ENCODE measurements at places on chromosomes 2 and 18.

DNA sequence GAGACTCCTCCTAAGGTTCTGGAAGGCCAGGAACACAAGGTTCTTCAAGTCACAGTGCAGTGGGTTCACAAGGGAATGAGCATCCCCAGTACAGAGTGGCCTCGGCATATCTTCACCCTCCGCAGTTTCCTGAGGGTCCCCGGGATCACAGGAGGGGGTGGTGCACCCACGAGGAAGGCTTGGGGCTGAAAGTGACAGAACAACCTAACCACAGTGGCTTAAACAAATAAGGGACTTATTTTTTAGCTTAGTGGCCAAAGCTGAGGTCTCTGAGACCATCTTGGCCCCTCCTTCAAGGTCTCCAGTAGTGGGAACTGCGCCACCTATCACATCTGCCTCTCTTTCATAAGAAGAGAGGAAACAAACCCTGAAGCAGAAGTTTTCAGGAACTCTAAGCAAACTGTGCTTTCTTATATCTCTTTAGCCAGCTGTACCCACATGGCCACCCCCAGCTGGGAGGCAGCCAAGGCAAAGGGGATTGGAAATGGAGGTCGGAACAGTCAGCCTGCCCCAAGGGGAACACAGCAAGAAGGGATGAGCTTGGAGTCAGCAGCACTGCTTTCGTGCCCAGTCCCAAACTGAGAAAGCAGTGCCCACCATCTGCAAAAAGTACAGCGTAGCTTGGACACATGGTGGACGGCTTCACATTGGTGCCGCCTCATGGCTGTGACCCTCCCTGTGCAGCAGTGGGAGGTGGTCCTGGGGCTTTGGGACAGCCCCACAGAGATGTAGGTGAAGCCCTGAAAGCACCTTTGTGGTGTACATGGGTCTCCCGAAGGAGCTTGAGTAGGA is 260.0 kb upstream of the ID2 start:
- no peak for DNase-seq

DNA sequence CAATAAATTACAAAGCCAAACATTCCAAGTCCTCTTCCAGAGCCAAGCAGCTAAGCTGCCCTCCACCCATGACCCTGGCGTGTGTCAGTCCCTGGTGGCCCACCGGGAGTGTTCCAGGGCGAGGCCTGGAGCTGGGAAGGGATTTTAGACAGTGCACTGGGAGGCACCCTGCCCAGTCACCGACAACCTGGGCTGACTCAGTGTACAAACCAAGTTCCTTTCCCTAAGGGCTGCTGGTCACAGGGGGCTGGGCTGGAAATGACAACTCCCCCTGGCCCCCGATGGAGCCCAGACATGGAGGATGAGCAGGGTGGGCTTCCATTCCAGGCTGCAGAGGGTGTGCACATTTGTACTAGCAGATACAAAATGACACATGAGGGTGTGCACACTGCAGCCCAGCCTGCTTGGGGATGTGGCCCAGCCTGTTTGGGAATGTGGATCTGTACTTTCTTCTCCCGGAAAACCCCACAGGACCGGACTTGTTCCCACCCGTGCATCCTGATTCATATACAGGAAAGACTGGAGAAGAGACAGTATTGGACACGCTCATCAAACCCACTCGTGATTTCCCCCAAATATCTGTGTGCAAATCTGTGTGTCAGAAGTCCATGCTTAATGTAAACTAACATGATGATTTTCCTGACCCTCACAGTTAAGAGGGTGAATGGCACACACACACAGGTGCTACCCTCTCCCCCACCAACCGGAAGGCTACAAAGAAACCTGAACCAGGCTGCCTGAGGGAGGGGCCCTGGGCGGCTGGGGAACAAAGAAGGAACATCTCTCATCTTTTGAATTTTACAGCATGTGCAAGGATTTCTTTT is 58.9 kb downstream of the NDUFA10 start:
- DNase-seq, result no peak

GRCh38 chr2:112618383-112618782 is 27.4 kb upstream of the SLC20A1 start:
- DNase-seq, result no peak

DNA sequence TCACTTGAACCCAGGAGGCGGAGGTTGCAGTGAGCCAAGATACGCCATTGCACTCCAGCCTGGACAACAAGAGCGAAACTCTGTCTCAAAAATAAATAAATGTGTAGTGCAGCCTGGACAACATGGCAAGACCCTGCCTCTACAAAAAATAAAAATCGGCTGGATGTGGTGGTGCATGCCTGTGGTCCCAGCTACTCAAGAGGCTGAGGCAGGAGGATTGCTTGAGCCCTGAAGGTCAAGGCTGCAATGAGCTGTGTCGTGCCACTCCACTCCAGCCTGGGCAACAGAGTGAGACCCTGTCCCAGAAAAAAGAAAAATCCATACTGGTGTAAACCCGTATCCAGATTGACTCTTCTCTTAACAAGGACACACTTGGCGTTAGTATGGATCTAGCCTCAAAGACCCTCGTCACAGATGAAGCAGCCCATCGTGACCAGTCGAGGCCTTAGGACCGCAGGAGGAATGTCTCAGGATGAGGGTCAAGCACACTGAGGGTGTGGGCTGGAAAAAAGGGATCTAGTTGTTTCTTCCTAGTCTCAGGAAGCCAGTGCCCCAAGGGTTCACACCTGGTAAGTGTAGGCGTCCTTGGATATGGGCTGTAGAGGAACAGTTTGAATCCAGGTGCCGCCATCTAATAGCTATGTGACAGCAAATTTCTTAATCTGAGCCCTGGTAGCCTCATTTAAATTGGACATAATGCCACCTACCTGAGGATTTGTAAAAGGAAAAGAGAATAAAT is 4.0 kb upstream of the GPBAR1 start:
- no peak for DNase-seq

DNA sequence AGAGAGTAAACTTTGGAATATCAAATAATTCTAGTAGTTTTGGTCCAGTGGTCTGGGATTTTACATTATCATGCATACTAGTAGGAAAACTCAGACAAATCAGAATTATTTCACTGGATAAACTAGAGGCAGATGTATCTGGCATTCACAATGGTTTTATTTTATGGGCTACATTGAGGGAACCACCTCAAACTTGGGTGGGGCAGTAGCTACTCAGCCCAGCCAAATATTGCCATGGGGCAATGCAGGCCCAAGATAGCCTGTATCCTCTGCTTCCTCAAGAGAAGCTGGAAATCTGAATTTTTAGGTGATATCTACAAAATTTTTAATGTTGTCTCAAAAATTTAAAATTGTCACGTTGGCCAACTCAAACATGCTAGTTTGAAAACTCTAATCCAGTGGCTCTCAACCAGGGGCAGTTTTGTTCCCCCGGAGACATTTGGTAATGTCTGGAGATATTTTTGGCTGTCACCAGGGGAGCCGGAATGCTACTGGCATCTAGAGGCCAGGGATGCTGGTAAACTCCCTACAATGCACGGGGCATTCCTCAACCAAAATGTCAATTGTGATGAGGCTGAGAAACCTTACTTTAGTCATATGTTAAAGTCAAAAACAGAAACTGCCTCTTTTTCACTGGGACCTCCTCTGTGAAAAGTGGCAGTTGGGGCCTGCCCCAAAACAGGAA is 172.8 kb upstream of the SPRED2 start:
- no peak for DNase-seq

DNA sequence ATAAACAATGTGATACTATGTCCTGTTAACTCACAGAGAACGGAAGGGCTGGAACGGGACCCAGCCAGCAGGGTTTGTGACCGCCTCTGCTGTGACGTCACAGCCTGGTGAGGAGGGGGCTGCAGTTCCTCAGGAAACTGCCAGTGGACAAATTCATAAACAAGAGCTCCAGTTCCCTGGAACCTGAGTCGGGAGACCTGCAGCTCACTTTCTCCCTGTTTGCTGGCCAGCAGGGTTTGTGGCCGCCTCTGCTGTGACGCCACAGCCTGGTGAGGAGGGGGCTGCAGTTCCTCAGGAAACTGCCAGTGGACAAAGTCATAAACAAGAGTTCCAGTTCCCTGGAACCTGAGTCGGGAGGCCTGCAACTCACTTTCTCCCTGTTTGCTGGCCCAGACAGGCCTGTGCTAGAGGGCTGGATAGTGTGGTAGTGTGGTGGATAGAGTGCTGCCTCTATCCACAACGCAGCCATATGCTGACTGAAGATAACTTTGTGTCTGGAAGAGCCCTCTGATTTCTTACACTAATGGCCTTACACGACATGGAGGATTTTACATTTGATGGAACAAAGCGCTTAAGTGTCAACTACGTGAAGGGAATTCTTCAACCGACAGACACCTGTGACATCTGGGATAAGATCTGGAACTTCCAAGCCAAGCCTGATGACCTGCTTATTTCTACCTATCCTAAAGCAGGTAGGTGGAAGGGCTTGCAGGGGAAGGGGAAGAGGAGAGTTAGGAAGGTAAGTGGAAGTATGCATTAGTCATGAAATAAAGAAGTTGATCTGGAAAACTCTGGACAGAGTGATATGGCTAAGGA is at the start of gene SULT1C4:
TSS of gene SULT1C4 (plus strand) at position 140 of the 816 bp plus-strand sequence. CDS start at position 524, 384 bp downstream.
- DNase-seq, result no peak

- DNase-seq, result no peak
These were observed 34.8 kb downstream of the PTPRM start for GRCh38 chr18:7601936-7602335.

- no peak for DNase-seq
These were observed 308.1 kb upstream of the CHST9 start for GRCh38 chr18:27493182-27493581.

GRCh38 chr2:65639156-65639864 is 206.9 kb upstream of the SPRED2 start:
- DNase-seq, result no peak

DNA sequence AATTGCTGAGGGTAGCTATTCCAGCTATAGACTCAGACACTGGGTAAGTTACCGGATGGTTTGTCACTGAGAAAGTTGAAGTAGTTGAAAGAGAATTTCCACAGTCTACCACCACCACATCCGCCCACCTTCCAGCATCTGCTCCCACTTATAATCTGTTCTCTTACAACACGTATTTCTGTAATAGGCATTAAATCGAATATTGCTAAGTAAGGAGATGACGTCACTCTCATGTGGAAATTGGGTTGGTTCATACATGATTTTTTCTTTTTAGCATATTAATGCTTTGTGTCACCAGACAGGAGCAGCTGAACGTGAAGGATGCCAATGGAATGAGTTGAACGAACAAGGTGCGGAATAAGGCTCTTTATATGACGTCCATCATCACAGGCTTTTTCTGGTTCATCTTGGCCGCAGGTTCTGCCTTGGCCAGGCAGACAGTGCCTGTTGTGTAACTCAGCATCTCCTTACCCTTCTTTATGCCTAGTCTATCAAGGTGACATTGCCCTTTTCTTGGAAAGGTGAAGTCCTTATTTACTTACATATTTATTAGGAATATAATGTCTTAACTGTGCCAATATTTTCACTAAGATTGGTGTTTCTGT is 45.9 kb downstream of the THUMPD2 start:
- DNase-seq, result no peak

GRCh38 chr2:176501617-176502016 is 232.4 kb downstream of the MTX2 start:
- DNase-seq, result no peak

- DNase-seq, result no peak
These were observed 369 bp downstream of the SMCHD1 start for GRCh38 chr18:2655954-2656236.

GRCh38 chr2:15198051-15198450 is 363.1 kb downstream of the NBAS start:
- no peak for DNase-seq

DNA sequence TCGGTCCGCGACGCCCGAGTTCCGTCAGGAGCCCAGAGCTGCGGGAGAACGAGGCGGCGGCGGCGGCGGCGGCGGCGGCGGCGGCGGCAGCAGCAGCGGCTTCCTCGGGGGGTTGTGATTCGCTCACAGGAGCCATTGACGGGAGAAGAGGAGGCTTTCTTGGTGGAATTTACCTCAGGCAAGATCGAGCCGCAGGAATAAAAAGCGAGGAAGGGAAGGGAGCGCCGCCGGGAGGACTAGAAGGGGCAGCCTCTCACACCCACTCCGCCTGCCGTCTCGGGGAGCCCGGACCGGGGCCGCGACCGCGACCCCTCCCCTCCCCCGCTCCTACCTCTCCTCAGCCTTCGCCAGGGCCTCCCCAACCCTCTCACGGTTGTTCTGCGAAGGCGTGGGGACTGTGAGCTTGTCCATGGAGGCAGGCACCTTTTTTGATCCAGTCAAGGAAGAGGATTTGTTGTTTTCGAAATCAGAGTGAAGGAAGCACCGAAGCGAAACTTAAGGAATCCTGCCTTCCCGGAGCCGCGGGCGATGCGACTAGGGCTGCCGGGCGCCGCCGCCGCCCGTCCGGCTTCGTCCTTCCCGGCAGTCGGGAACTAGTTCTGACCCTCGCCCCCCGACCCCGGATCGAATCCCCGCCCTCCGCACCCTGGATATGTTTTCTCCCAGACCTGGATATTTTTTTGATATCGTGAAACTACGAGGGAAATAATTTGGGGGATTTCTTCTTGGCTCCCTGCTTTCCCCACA is 506 bp downstream of the BMPR2 start:
- DNase-seq, result peak; percentile 32

DNA sequence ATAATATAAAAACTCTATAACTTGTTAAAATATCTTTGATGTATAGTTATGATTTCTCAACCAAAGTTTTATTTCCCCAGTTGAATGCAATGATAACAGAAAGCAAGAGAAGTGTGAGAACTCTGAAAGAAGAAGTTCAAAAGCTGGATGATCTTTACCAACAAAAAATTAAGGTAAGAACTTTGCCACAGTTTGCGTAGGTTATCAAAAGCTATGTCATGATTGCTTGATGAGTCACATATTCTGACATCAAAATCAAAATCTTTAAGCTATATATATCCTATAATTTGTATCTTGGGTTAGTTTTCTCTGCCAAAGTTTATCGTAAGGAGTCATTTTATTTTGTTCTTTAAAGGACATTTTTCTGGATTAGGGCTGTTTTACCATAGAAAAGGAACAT is 35.0 kb downstream of the NDC80 start:
- DNase-seq, result no peak

GRCh38 chr2:233453916-233454315 is 99.6 kb downstream of the DGKD start:
- DNase-seq, result no peak

DNA sequence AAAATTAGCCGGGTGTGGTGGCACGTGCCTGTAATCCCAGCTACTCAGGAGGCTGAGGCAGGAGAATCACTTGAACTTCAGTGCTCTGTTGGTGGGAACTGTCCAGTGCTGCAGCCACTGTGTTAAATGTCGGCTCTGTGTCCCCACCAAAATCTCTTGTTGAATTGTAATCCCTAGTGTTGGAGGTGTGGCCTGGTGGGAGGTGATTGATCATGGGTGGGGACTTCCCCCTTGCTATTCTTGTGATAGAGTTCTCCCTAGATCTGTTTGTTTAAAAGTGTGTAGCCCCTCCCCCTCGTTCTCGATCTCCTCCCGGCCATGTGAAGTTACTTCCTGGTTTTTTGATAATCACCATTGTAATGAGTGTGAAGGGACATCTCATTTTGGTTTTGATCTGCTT is 9.8 kb upstream of the RPL31 start:
- no peak for DNase-seq

DNA sequence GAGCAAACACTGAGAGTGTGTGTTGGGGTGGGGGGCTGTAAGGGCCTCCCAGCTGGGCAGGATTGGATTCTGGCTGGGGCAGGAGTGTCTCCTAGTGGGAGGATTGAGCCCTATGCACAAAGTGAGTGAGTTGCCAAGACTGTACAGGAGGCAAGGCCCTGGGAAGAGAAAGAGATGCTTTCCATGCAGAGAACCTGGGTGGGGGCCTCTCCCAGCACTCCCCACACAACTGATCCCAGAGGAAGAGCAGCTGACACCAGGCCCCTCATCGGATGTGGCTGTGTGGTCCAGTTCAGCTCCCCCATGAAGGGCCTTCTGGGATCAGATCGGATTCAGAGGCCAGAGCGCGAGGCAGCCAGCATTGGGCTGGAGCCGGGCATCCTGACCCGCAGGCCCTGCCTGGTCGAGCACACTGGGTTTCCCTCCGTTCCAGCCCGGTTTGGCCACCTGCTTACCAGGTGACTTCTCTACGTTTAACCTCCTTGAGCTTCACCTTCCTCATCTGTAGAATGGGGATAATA is 49.4 kb upstream of the FAHD2A start:
- DNase-seq, result no peak

All from T-helper 9 cell (primary cell).